Umbilical cord (tissue), 2 donors: ENCODE measurements at places on chromosomes 13 and 19.

GRCh38 chr19:11293433-11294389 lies 2.2 kb upstream of the TSPAN16 start:
- peak; percentile 98 for DNase-seq

- no peak for DNase-seq
These were observed 41.0 kb downstream of the POU4F1 start for GRCh38 chr13:78562237-78562889.

- DNase-seq, result no peak
These were observed 18.2 kb downstream of the C13orf46 start for GRCh38 chr13:113955691-113956090.

DNA sequence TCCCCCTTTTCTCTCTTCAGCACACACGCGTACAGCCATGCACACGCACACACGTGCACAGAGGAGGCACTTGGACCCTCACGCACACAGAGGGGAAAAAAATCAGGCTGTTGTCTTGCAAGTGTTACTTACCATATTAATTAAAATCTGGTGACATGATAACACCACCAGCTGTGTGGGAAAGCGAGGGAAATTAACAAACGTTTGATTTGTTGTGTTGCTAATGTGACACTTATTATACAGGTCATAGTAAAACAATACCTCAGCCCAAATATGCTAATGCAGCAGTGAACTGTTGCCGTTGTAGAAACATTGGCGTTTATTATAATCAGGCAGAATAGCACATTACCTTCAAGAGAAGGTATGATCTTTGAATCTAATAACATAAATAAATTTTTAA lies 211.7 kb downstream of the TEX29 start:
- DNase-seq, result no peak

GRCh38 chr19:31074199-31075125 lies 274.8 kb downstream of the TSHZ3 start:
- no peak for DNase-seq

- DNase-seq, result peak; percentile 11
These were observed 10.8 kb downstream of the EDNRB start for GRCh38 chr13:77907666-77908341.

DNA sequence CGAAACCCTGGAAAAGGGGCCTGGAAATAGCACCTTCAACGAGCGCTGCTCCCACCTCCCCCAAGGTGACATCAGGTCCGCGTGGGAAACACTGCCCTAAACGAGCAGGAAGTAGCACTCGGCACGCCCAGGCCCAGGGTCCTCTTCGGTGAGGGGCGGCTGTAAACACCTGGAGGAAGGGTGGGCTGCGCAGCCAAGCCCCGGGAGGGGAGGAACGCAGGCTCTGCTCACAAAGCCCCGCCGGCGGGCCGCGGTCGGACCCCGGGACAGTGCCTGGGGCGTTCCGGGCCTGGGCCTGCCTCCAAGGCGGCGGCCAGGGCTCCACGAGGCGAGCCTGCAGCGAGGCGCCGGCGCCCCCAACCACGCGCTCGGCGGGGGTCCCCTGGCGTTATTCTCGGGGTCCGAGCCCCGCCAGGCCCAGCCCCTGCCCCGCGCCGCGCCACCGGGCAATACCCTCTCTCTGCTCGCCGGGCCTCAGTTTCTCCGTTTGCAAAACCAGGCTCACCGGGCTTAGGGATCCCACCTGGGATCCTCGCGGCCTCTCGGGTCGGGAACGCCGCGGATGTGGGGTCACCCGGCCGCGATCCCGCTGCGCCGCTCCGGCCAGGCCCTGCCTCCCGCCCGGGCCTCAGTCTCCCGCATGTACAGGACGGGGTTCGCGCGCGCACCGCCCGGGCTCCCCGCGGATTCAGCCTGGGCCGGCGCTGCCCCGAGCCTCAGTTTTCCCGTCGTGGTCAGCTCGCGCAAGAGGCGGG lies 630 bp downstream of the RNF126 start:
- DNase-seq, result no peak

- no peak for DNase-seq
These were observed 787.3 kb upstream of the KLHL1 start for GRCh38 chr13:70895599-70895998.

- DNase-seq, result peak; percentile 70
These were observed 390.7 kb downstream of the DLEU7 start for GRCh38 chr13:50452756-50453155.

DNA sequence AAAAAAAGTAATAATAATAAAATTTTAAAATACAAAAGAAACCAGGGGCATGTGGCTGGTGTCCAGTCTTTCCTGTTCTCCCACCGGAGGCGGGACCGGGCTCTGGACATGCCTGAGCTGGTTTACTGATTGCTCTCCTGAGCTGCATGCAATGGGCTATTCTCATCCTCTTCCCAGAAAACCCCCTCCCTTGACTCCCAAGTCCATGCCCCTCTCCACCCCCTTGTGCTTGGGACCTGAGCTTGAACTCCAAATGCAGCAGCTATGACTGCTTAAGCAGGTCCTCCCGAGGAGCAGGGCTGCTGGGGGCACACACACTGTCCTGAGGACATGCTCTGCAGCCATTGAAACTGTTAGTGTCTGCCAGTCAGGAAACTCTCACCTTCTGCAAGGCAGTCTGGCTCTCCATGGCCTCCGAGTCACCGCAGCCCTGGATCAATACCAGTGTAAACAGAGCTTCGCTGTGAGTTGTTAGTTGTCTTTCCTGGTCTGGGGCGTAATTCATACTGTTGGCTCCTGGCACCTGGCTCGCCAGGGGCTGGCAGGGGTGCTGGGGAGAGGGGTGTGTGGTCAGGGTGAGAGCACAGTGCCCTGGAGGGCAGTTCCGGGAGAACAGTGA lies 41.6 kb upstream of the CHST8 start:
- DNase-seq, result no peak

DNA sequence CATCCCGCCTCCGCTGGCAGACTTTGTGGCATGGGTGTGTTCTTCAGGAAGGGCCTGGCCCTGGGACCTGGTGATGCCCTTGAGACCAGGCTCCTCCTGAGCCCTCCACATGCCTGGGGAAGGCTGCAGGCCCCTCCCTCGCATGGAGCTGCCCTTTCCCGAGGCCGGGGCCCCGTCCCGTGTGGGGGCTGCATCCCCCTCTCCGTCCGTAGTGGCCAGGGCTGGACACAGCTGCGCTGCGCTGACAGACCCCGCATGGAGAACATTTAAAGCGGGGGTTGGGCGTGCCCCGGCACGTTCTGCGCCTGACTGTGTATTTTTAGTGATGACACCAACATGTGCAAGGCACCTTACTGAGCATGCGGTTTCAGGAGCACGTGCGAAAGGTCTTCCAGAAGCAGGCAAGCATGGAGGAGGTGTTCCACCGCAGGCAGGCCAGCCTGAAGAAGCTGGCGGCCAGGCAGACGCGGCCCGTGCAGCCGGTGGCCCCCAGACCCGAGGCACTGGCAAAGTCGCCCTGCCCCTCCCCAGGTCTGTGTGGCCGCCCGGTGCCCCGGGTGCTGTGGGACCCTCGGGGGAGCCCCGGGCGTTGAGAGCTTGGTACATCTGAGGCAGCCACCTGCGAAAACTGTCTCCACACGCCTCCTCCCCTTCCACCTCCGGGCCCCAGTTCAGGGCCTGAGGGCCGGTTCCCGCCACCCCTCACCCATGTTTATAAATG lies 28.8 kb upstream of the F7 start:
- no peak for DNase-seq

DNA sequence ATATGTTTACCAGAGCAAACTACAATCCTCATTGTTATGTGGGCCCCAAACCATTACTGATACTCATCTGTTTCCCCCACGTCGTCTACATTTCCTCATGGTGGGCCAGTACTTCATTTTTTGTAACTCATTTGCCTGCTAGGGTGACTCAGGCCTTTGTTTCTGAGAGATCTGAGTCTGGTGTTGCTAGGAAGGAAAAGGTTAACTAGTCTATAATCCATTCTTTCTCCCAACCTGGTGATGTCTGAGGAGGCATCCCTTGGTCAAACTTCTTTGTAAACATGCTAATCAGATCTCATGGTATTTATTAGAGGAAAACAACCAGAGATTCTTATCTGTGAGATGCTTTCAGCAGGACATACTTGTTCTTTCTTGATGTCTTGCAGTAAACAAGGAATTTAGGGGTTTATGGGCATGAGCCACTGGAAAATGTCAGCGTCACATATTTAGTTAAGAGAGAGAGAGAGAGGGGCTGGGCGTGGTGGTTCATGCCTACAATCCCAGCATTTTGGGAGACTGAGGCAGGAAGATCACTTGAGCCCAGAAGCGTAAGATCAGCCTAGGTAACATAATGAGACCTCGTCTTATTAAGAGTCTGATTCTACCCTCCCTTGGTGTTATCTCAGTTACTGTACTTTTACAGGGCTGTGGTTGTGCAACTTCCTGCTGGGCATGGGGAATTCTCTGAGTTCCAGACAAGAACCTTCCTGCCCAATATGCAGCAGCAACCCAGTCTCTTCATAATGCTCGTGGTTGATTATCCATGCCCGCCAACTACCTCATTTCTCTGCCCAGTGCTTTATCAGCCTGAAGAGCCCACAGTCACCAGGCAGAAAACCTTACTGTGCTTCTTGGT lies 9.7 kb upstream of the DPRX start:
- DNase-seq, result peak; percentile 83

GRCh38 chr13:77429320-77430142 lies 102.6 kb upstream of the MYCBP2 start:
- no peak for DNase-seq

GRCh38 chr19:38665950-38666662 lies 18.7 kb downstream of the ACTN4 start:
- DNase-seq, result peak; percentile 84

DNA sequence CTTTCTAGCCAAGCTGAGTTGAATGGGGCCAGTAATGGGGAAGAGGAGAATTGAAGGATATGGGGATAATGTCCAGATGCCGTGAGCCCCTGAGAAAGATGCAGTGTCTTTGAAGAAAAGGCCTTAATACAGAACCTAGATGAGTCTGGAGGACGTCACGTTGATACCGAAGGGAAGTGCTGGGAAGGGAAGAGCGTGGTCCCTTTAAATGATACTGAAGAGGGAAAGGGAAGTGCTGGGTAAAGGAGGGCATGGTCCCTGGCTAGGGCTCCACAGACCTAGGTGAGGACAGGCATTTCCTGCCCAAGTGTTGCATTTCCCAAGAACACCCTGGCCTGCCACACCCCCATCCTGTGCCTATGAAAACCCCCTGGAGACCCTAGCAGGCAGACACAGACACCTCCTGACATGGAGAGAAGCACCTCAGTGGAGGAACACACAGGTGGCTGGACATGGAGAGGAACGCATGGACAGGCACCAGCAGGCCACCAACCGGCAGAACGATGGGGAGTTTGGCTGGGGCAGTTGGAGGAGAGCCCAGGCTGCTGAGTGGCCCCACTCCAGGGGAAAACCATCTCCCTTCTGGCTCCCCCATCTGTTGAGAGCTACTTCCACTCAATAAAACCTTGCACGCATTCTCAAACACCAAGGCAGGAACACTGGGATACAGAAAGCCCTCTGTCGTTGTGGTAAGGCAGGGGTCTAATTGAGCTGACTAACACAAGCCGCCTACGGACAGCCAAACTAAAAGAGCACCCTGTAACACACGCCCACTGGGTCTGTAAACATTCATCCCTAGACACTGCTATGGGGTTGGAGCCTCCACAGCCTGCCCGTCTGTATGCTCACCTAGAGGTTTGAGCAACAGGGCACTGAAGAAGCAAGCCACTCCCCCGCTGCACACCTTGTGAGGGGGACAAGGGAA lies 34.9 kb upstream of the POMP start:
- DNase-seq, result no peak

- DNase-seq, result no peak
These were observed 11.7 kb upstream of the SOX1 start for GRCh38 chr13:112055036-112055914.
